ENCODE measurements at places on chromosomes 7 and 10. TPM values are rescaled to one million over a fixed set of nuclear protein-coding genes. Genes with fewer than 3 reads are reported as not detected.

The EN2 gene
- not detected for polyA plus RNA-seq

The NPFFR1 gene
- not detected for polyA plus RNA-seq

The CFAP43 gene
- polyA plus RNA-seq, result not detected

The AOC1 gene
- not detected for polyA plus RNA-seq

The KIF20B gene
- polyA plus RNA-seq, result 17.6 TPM

The SUGCT gene
- polyA plus RNA-seq, result 8.3 TPM

The CACNA2D1 gene
- polyA plus RNA-seq, result not detected

The OPALIN gene
- polyA plus RNA-seq, result not detected

The INMT gene
- polyA plus RNA-seq, result 0.11 TPM

The C10orf95 gene
- polyA plus RNA-seq, result 0.29 TPM

The COL13A1 gene
- not detected for polyA plus RNA-seq

The CALML5 gene
- polyA plus RNA-seq, result not detected

The CUX1 gene
- polyA plus RNA-seq, result 16.1 TPM

The ABHD11 gene
- polyA plus RNA-seq, result 13.5 TPM

The POU6F2 gene
- not detected for polyA plus RNA-seq

The C7orf33 gene
- polyA plus RNA-seq, result not detected

The LLCFC1 gene
- not detected for polyA plus RNA-seq

The GRM3 gene
- not detected for polyA plus RNA-seq

The TAC1 gene
- not detected for polyA plus RNA-seq

The CUTC gene
- 75.6 TPM for polyA plus RNA-seq

The NKX1-2 gene
- polyA plus RNA-seq, result not detected

The PPIF gene
- 12.5 TPM for polyA plus RNA-seq

The ZP3 gene
- polyA plus RNA-seq, result 4.6 TPM

The ANKRD1 gene
- not detected for polyA plus RNA-seq

The LOXL4 gene
- 2.1 TPM for polyA plus RNA-seq

The ZNF117 gene
- 5.4 TPM for polyA plus RNA-seq

The ZNF727 gene
- polyA plus RNA-seq, result not detected

The LIPF gene
- not detected for polyA plus RNA-seq

The OR2A42 gene
- polyA plus RNA-seq, result not detected

The PPP1R9A gene
- 1.2 TPM for polyA plus RNA-seq

The ANKRD61 gene
- not detected for polyA plus RNA-seq

The PMS2 gene
- 2.9 TPM for polyA plus RNA-seq

The CALML3 gene
- not detected for polyA plus RNA-seq

The THSD7A gene
- not detected for polyA plus RNA-seq

The CTAGE6 gene
- not detected for polyA plus RNA-seq

The EBF3 gene
- not detected for polyA plus RNA-seq

The KNDC1 gene
- 0.08 TPM for polyA plus RNA-seq

The CEP55 gene
- not detected for polyA plus RNA-seq

The FAM20C gene
- 0.18 TPM for polyA plus RNA-seq

The SLC16A9 gene
- polyA plus RNA-seq, result 0.12 TPM

The C10orf105 gene
- not detected for polyA plus RNA-seq

The GARS1 gene
- polyA plus RNA-seq, result 51.5 TPM

The SLC26A4 gene
- not detected for polyA plus RNA-seq

The STEAP1B gene
- polyA plus RNA-seq, result 33.4 TPM
